Hepatocyte (in vitro differentiated cells): ENCODE measurements at places on chromosomes 3 and 15. TPM values are rescaled to one million over a fixed set of nuclear protein-coding genes. Genes with fewer than 3 reads are reported as not detected.

NOP10 gene
- total RNA-seq, result 284 and 308 TPM in 2 replicates

HIGD2B gene
- total RNA-seq, result not detected in 2 replicates

MAP6D1 gene
- total RNA-seq, result 0.50 TPM in 1 of 2 replicates, not detected in the other

ALG1L2 gene
- total RNA-seq, result not detected in 2 replicates

ZNF660 gene
- total RNA-seq, result 4.5 and 9.8 TPM in 2 replicates

AMT gene
- 19.0 and 26.5 TPM in 2 replicates for total RNA-seq

ERICH6 gene
- not detected in 2 replicates for total RNA-seq

TRIM59 gene
- total RNA-seq, result 9.8 and 14.0 TPM in 2 replicates

IL20RB gene
- total RNA-seq, result 0.48 and 0.50 TPM in 2 replicates

KBTBD8 gene
- total RNA-seq, result 10.0 and 14.2 TPM in 2 replicates

PLSCR2 gene
- total RNA-seq, result not detected in 2 replicates

GASK1A gene
- 2.1 and 2.4 TPM in 2 replicates for total RNA-seq

GJD2 gene
- total RNA-seq, result 0.07 TPM in 1 of 2 replicates, not detected in the other

SI gene
- 77.3 and 78.4 TPM in 2 replicates for total RNA-seq

PPP1R14D gene
- total RNA-seq, result 0.24 TPM in 1 of 2 replicates, not detected in the other

SLC24A5 gene
- not detected in 2 replicates for total RNA-seq

ALDH1A3 gene
- 11.7 and 20.5 TPM in 2 replicates for total RNA-seq

RNF168 gene
- 9.4 and 13.5 TPM in 2 replicates for total RNA-seq

CCDC13 gene
- total RNA-seq, result 0.63 TPM in 1 of 2 replicates, not detected in the other

SNX22 gene
- total RNA-seq, result 4.3 and 7.7 TPM in 2 replicates

NR2E3 gene
- 0.12 TPM in 1 of 2 replicates, not detected in the other for total RNA-seq

CEMIP gene
- 2.1 and 2.3 TPM in 2 replicates for total RNA-seq

ADAMTS17 gene
- 2.7 and 3.7 TPM in 2 replicates for total RNA-seq

PIERCE2 gene
- 0.23 and 2.6 TPM in 2 replicates for total RNA-seq

ZBED2 gene
- 0.32 and 0.50 TPM in 2 replicates for total RNA-seq

RETNLB gene
- total RNA-seq, result not detected in 2 replicates

SHC4 gene
- total RNA-seq, result 1.00 and 1.2 TPM in 2 replicates

MKRN3 gene
- 0.57 TPM in 1 of 2 replicates, not detected in the other for total RNA-seq

PARP14 gene
- 27.7 and 33.1 TPM in 2 replicates for total RNA-seq

SPATA12 gene
- total RNA-seq, result 0.08 and 0.10 TPM in 2 replicates
